ENCODE measurements at places on chromosomes 12 and 14.

DNA sequence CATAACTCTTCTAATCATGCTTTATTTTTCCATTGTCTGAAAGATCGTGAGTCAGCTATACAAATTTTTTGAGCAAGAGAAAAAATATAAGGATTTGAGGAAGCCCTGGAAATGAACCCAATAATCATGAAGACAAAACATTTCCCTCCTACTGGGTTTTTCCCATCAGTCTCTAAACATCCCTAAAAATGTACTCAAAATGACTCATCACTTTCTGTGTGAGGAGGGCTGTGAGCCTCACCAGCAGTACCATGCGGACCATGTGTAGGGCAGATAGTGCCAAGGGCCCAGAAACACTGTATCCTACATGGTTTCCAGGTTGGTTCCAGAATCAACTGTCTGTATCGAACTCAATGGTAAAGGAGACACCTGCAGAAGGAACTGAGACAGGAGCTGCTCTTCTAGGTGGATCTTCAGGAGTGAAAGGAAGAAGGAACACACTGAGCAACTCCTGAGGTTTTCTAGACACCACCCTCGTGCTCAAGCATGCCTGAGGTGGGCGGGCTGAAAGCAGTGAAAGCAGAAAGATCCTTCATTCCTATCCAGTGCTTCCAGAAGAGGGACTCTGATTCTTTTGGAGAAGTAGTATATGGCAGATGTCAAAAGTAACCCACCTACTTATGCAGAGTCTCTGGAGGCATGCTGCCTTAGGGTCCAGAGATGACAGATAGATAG lies 48.6 kb upstream of the RHOJ start:
- no peak for DNase-seq

DNA sequence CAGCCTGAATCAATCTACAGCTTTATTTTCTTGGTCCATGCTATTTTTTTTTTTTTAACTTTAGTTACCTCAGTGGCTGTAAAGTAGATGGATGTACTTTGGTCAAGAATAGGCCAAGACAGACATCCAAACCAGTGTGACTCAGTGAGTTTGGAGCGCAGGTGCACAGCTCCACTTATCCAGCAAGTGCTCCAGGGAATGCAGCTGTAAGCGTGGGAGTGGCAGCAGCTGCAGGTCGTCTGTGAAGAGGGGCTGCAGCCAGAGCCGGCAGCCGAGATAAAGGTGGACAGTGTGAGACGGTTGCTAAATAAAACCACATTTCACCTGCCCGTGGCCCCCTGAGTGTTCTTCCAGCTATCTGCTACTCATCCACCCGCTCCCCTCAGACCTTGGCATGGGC lies 1018.7 kb downstream of the AACS start:
- DNase-seq: no peak

- no peak for DNase-seq
Measured at GRCh38 chr14:22614240-22614799, 16.2 kb downstream of the ABHD4 start.

DNA sequence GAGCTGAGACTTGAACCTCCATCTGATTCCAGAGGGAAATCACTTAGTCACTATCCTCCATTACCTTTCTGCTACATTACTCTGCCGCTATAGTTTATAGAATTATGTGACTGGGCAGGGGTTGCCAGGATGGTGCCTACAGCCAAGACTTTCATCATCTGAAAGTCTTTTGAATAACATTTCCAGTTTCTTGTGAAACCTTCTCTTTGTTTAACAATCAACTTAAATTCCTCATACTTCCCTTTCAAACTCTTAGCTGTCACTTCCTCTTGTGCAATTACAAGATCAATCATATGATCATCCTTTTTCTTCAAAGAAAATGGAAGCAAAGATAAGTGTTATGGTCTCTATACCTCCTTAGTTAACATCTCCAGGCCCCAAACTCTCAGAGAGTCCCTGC lies 25.4 kb upstream of the PELI2 start:
- DNase-seq: no peak

DNA sequence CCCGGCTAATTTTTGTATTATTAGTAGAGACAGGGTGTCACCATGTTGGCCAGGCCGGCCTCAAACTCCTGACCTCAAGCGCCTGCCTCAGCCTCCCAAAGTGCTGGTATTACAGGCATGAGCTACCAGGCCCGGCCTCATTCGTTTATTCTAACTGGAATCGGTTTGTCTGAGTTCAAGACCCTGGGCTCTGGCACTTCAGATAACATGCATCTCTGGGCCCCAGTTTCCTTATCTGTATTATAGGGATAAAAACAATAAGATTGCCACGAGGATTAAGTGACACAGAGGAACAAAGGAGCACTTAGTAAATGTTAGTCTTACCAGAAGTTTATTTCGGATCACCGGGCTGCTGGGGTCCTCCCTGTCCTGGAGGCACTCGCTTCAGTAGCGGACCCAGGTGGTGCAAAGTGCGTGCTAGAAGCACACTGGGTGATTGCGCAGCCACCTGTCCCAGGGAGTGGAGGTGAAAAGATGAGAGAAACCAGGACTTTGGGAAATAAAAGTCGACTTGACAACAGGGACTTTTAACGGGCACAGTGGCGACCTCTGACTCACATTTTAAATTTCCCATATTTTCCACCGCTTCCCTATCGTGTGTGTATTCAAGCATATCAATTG lies 37.5 kb downstream of the ACACB start:
- no peak for DNase-seq

DNA sequence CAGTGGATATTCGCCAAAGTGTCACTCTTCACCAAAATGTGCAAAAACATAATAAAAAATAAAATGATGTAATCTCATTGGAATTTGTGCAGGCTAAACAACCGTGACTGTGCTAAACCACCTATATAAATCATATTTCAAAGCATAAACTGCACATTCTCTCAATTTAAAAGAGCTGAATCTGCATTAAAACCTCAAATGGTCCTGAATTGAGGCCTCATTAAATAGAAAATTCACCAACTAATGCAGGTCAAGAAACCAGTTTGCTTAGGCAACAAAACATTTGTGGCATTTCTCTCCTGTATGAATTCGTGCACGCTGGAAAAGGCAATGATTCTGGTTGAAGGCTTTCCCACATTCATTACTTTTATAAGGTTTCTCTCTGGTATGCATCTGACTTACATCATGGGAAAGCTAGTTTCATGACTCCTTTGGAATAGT lies 80.1 kb upstream of the IFNG-AS1 start:
- DNase-seq: no peak

- DNase-seq: no peak
Measured at GRCh38 chr14:67837011-67837624, 17.5 kb downstream of the RAD51B start.

DNA sequence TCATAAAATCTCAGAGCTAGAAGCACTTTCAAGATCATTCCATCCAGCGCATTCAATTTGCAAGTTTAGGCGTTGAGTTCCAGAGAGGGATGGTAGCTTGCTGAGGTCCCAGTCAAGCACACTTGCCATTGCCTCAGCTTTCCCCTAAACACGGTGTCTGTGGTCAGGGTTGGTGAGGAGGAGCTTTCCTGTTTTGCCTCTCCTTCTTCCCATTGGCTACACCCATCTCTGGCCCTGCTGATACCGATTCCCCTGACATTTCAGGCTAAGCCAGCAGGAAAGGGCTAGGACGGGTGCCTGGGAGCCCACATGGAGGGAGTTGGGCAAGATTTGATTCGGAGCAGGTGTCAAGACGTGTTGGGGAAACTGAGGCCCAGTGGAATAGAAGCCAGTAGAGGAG lies 9.1 kb downstream of the NFATC4 start:
- no peak for DNase-seq

GRCh38 chr12:6626654-6627283 lies 9.0 kb downstream of the LPAR5 start:
- no peak for DNase-seq

- DNase-seq: no peak
Measured at GRCh38 chr12:4225571-4225970, 48.0 kb upstream of the CCND2 start.

GRCh38 chr14:76412501-76412900 lies 36.6 kb downstream of the ESRRB start:
- DNase-seq: no peak

DNA sequence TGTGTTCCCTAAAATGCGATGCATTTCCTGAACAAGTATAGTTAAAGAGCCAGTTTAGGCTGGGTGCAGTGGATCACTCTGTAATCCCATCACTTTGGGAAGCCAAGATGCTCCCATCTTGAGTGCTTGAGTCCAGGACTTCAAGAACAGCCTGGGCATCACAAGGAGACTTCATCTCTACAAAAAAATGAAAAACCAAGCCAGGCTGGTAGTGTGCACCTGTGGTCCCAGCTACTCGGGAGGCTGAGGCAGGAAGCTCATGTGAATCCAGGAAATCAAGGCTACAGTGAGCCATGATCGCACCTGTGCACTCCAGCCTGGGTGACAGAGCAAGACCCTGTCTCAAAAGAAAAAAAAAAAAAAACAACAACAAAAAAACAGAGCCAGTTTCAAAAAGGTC lies 26.3 kb downstream of the HECTD1 start:
- no peak for DNase-seq

DNA sequence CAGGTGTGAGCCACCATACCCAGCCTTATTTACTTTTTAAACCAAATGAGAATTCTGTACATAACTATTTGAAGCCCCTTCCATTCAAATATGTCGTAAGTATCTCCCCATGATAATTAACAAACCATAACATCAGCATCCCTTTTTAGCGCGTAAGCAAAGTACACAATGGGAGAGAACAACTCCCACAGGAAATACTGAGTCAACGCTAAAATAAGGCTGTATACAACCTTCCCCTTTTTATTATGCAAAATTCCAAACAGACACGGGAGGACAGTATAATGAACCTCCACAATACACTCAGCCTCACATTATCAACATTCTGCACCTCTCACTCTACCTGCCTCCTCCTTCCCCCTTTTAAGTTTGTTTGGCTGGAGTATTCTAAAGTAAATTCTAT lies 73.5 kb downstream of the CCDC88C start:
- no peak for DNase-seq

DNA sequence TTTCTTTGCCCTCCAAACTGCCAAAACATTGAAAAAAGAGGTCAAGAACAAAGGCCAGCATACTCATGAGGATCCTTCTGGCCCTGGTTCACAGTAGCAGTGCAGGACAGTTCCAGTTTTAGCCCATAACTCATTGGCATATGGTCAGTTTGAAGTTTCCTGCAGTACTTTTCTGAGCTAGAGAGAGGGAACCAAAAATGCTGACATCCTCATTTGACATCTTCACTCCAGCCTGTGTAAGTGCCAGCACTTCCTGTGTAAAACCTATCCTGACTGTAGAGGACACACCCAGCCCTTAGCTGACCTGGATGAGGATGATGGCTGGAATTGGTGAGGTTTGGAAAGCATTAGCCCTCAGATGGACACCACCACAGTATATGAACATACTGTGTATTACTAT lies 84.1 kb downstream of the FGD4 start:
- no peak for DNase-seq

GRCh38 chr14:91009501-91010152 lies 50.8 kb downstream of the RPS6KA5 start:
- no peak for DNase-seq

- DNase-seq: no peak
Measured at GRCh38 chr12:70581208-70581607, 56.0 kb downstream of the PTPRB start.
